ENCODE measurements at places on chromosomes 5 and 9.

GRCh38 chr9:90641884-90642487 is 638 bp downstream of the DIRAS2 start:
- DNase-seq, result peak; percentile 26

GRCh38 chr9:16044579-16044881 is 491.7 kb downstream of the CCDC171 start:
- no peak for DNase-seq

GRCh38 chr9:110844121-110844520 is 175.5 kb downstream of the MUSK start:
- no peak for DNase-seq

GRCh38 chr9:111805830-111806241 is 11.1 kb upstream of the SHOC1 start:
- DNase-seq, result peak; percentile 21

GRCh38 chr5:10689391-10690081 is 71.5 kb downstream of the DAP start:
- DNase-seq, result no peak

DNA sequence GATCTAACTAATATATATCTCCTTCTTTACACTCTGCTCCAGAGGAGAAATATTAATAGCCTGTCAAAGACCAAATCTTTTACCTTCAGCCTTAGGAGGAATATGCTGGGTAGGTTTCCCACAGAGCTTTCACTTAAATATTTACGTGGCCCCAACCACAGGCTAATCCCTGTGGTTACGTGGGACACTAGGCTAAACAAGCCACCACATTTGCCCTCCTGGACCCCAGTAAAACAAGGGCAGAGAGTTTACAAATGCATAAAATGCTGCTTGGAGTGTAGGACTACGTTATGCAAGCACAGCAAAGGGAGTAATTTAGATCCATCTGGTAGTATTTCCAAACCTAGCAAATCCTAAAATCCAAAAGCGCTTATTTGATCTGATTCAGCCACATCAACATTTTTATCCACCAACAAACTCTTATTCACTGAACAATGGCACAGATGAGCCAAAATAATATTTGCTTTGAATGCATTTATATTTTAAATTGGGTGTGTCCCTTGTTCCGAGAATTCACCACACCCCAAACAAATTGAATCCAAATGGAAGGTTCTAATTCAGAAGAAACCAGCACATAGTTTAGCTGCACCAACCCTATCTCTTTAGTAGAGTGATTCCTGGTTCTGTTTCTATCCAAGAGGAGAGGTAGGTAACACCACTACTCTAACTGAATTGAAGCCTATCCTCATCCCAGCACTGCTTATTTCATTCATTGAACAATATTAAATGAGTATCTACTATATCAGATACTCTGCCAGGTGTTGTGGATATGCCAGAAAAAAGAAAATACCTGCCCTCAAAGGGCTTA is 179.0 kb downstream of the TSSK1B start:
- no peak for DNase-seq

DNA sequence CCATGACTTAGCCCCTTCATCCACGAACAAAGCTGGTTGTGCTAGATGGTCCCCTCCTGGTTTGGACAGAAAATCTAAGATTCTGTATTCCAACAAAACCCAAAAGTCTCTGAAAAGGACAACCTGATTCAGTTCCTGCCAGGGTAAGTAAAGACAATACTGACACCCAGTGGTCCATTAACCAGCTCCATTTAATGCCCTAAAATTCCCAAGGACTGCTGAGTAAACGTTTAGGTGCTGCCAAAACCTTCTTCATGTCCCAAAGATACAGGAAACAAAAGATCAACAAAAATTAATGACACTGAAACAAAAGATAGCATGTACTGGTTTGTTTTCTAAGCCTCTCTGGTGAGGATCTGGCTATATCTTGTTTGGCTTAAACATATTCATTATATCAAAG is 25.3 kb upstream of the PPP1R2B start:
- peak; percentile 14 for DNase-seq

DNA sequence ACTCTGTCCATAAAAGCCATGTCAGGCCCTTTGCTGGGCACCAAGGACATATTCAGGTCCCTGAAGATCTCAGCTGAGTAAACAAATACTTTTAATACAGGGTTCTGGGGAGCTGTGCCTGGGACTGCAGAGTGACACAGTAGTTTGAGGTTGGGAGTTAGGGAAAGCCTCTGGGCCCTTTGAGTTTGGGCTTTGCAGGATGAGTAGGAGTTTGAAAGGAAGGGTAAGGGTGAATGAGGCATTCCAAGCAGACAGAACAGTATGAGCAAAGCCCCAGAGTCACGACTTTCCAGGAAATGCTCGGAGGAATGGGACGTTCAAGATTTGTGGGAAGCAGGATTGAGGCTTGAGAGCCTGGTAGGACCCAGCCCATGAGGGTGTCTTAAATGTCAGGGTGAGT is 13.3 kb downstream of the CRB2 start:
- DNase-seq, result no peak

DNA sequence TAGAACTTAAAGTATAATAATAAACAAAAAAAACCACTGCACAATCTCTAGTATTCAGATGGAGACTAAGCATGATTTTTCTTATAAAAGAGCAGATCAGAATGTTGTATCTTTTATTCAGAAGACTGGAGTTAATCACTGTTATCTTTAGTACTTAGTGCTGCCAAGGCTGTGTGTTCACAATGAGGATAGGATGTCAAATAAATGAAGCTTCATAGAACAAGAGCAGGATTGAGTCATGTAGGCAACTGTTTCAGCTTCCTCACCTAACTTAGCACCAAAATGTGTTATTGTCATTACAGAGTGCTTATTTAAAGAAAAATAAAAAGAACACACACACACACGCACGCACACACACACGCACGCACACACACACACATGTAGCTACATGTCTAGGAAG is 58.1 kb upstream of the CDKN2B start:
- DNase-seq, result no peak

DNA sequence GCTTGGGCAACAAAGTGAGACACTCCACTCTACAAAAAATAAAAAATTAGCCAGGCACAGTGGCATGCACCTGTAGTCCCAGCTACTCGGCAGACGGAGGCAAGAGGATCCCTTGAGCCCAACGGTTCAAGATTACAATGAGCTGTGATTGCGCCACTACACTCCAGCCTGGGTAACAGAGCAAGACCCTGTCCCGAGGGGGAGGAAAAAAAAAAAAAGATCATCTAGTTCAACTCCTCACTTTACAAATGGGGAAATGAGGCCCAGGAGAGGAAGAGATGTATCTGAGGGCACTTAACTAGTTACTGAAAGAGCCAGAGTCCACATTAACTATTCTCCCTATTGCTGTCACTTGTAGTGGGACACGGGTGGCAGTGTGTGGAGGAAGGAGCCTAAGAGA is 13.8 kb downstream of the PDCL start:
- DNase-seq, result no peak

- no peak for DNase-seq
These were observed 3.9 kb upstream of the NKD2 start for GRCh38 chr5:1004461-1005248.

- no peak for DNase-seq
These were observed 24.6 kb downstream of the ALG2 start for GRCh38 chr9:99197124-99197630.

DNA sequence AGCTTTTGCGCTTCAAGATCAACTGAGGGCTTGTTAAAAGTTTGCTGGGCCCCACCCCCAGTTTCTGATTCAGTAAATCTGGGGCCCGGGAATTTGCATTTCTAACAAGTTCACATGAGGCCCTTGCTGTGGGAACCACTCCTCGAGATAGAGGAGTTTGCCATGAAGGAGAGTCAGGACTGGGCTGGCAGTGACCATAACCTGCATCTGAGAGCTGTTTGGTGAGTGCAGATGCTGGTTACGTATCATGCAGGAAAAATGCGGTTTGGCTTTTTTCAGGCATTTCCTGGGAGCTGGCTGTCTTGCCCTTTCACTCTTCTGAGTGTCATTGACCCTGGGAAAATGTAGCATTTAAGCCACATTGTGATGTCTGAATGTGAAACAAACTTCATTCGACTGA is 9.4 kb upstream of the ANGPTL2 start:
- DNase-seq, result no peak

DNA sequence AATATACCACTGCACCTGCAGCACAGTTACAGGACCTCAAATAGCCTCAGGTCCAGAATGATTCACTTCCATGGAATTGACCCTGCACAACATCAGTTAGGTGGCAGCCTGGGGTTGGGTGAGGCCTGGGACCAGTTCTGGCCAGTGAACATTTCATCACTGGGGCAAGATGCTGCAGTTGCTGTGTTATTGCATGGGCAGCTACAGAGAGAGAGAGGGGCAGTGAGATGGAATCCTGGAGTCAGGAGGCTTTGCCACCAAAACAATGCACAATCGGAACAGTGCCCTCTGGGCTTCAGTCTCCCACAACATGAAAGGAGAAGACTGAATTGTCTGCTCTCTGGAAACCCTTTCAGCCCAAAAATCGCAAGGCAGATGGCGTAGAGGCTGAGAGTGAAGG is 51.8 kb downstream of the SH3TC2 start:
- DNase-seq, result no peak

DNA sequence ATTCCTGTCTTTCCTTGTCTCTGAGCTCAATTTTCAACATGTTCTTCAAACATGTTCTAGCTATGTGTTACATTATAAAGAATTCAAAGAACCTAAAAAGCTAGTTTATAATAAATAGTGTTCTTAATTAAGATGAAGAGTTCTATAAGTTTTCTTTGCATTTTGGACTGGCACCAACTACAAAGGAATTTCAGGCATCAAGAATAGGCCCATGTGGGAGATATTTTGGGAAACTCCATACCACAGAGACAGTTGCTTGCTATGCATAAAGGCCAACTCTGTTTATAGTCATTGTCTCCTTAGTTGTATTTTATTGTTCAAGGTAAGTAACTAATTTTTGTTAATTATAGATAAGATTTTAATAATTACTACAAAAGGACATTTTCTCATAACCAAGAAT is 4.5 kb downstream of the SLF1 start:
- no peak for DNase-seq

- no peak for DNase-seq
These were observed 5.1 kb upstream of the CLINT1 start for GRCh38 chr5:157864067-157864466.

GRCh38 chr5:43609752-43610151 is 6.8 kb downstream of the NNT start:
- no peak for DNase-seq

DNA sequence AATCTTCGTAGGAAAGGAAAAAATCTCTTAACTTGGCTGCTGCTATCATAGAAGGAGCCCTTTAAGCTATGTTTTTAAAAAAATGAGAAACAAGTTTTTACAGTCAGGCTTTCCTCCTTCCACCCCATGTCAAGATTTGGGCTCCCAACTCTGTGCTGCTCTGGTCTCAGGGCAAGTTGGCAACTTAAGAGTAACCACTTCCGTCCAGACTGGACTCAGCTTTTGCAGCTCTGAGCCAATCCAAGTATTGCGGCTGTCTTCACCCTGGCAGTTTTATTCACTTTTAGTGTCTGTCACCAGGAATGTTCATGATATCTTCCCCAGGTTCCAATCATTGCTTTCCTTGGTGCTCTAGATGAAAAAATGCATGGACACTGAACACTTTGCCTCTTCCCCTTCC is 115.9 kb upstream of the GAS1 start:
- DNase-seq, result no peak
